ENCODE measurements at places on chromosomes 1 and 21.
A peak's percentile ranks its signal among the peaks of the same experiment; 100 is the strongest.

GRCh38 chr1:160144921-160145320, 6.5 kb upstream of the ATP1A4 start:
- peak; percentile 15 for DNase-seq

- no peak for DNase-seq
Measured at GRCh38 chr1:237700181-237700580, 190.5 kb downstream of the ZP4 start.

DNA sequence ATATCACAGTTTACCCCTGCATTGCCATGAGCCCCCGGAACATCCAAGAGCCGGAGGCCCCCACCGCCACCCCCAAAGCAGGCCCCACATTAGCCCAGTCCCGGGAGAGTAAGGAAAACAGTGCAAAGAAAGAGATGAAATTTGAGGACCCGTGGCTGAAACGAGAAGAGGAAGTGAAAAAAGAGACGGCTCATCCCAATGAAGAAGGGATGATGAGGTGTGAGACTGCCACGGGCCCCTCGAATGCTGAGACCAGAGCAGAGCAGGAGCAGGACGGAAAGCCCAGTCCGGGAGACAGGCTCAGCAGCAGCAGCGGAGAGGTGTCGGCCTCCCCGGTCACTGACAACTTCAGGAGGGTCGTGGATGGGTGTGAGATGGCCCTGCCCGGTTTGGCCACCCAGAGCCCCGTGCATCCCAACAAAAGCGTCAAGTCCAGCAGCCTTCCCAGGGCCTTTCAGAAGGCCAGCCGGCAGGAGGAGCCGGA, 532.4 kb downstream of the KIF26B start:
- no peak for DNase-seq

DNA sequence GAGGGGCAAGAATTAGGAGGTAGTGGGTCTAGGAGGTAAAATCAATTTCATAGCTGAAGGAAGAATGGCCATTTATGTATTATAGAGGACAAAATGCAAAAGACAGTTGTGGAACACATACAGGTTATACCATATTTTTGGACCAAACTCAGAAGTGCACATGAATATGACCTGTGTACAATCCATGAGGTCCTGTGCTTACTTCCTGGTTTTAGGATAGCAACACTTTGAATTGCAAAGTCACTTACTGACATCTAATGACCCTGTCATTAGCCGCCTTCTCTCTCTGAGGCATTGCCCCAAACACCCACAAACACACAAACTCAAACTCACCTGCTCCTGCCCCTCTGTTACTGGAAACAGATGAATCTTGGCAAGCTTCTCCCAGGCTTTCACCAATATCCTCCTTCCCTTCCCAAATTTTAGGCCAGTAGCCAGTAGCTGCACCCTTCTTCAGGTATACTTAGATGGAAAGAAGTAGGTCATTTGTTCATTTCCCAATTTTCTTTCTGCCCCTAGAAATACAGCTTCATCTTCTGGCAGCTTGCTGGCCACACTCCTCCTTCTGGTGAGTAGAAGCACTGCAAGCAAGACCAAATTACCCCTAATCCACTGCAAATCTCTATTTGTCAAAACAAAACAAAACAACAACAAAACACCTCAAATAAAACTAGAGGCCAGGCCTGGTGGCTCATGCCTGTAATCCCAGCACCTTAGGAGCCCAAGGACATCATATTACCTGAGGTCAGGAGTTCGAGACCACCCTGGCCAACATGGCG, 13.7 kb upstream of the RPL5 start:
- no peak for DNase-seq

GRCh38 chr1:18819986-18820790, 39.3 kb downstream of the TAS1R2 start:
- DNase-seq: no peak

- DNase-seq: no peak
Measured at GRCh38 chr1:117076648-117077047, 16.5 kb downstream of the TTF2 start.

DNA sequence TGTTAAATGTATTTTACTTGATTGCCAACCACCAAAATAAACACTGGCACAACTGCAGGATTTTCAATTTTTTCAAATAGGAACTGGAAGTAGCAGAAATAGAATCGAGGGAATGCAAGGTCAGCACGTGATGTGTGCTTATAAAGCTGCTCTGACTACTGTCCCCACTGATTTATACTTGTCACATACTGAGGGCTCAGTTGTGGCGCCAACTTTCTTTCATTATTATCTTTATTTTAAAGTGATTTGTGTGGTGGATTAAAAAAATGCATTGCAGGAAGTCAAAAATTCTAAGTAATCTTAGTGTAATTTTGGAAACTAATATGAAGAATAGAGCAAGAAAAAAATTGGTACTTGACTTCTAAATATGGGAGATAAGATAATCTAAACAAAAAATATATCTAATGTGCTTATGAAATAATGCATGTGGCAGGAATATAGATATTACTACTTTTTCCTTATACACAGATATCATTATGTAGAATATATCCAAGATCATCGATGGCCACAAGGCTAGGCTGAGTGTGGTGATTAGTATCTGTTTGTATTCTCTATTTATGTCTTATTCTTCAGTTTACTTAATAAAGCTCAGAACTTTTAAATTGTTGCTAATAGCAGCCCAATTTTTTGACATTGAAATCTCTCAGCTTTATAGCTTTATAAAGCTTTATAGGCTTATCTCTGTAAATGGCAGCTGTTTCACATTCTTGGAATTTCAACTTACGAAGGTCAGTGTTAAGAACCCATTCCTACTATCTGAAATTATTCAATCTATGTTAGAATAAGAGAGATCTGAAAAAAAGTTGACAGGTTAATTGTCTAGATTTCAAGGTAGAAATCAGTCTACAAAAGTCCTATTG, 404.5 kb upstream of the ADAMTS5 start:
- DNase-seq: no peak

DNA sequence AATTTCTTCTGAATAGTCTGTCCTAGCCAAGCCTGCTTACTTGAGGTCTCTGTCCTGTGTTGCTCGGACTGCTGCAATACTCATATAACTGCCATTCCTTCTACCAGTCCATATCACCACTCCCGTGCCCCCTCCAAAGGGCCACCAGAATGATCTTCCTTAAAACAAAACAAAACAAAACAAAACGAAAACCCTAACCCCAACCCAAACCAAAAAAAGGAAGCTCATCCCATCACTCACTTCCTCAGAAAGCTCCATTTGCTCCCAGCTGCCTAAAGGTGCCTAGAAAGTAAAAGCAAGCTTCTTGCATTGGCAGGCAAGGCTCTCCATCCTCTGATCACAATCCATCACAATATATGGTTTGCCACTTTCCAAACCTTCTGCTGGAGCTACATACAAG, 20.3 kb downstream of the USP24 start:
- DNase-seq: no peak

GRCh38 chr1:51877434-51878307, 856 bp downstream of the NRDC start:
- DNase-seq: peak; percentile 5

Data from fibroblast of skin of abdomen (primary cell).